Ureter (tissue), 1 donor: ENCODE measurements at places on chromosomes 7 and 10.

DNA sequence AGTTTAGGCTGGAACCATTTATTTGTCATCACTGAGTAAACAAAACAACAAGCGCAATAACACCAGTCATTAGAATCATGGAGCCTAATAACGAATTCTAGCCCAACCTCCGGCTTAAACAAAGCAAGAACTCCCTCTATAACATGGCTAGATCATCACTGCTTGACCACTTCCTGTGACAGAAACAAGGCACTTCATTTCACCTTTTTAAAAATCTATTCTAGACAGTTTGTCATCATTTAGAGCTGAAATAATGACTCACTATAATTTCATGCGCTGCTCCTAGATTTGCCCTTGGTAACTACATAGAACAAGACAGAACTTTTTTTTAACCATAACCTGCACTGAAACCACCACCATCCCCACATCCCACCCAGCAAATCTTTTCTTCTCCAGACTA, 81.3 kb downstream of the OSBPL3 start:
- no peak for DNase-seq

DNA sequence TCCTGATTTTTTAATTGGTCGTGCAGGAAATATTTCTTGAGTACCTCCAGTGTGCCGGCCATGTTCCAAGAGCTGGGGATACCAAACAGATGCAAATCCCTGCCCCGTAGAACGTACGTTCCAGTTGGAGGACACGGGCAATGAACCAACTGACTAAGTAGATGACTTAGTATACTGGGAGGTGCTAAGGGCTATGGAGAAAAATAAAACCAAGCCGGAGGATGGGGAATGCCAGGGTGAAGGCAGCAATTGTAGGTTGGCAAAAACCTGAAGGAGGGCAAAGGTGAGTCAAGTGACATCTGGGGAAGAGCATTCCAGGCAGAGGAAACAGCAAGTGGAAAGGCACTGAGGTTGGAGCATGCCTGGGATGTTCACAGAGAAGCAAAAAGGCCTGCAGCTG, 6.8 kb upstream of the VSIR start:
- DNase-seq: no peak

GRCh38 chr10:8489823-8490222, 435.3 kb downstream of the GATA3 start:
- DNase-seq: no peak

DNA sequence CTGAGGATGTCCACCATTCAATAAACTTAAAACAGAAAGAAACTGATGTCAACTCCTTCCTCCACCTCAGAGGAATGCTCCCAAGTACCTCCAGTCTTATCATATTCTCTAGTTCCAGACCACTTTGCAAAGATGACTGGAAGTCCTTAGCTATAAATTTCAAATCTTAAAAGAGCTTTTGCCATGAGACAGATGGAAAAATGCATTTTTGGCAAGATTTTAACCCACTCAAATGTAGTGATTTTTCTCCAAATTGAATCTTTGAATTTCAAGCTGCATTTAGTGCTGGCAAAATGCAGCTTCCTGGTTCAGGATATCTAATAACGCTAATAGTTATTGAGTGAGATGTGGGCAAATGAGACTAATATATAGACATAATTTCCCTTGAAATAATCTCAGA, 33.2 kb downstream of the DGKI start:
- no peak for DNase-seq

DNA sequence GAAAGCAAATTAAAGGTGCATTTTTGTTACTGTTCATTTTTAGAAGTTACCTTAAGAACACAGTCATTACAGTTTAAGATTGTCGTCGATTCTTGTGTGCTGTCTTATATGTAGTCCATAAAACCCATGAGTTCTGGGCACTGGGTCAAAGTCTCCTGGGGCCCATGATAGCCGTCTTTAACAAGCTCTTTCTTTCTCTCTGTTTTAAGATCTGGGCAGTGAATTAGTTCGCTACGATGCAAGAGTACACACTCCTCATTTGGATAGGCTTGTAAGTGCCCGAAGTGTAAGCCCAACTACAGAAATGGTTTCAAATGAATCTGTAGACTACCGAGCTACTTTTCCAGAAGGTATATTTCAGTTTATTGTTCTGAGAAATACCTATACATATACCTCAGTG, 90.7 kb upstream of the CAPZA2 start:
- DNase-seq: no peak

DNA sequence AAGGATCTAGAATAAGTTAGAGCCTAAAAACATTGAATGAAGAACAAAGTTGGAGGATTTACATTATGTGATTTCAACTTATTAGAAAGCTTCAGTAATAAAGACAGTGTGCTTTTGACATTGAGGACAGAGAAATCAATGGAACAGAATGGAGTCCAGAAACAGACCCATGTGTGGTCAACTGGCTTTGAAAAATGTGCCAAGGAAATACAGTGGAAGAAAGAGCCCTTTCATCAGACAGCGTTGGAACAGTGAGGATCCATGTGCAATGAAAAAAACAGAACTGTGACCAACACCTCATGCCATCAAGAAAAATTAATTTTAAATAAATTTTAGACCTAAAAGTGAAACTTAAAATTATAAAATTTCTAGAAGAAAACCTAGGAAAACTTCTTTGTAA, 50.6 kb upstream of the LRRC18 start:
- DNase-seq: no peak

DNA sequence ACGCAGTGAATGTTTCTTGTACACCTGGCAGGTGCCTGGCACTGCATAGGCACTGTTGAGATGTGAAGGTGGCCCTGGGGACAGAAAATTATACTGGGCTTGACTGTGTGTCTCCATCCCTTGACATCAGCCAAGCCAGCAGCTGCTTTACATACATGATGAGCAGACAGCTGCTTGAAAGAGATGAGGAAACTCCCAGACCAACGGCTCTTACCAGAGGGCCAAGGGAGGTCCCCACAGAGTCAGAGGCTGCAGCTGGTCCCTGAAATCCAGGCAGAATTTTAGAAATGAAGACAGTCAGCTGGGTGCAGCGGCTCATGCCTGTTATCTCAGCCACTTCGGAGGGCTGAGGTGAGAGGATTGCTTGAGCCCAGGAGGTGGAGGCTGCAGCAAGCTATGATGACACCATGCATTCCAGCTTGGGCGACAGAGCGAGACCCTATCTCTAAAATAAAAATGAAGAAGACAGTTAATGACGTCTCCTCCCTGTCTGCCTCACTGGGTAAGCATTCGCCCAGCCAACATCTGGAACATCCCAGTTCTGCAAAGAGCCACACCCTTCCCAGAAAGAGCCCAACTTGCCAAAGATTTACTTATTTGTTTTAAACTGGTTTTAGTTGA, 17.6 kb downstream of the LIMK1 start:
- no peak for DNase-seq

GRCh38 chr10:30765616-30766015, 136.1 kb upstream of the LYZL2 start:
- no peak for DNase-seq

GRCh38 chr7:86978808-86979506, 80.5 kb downstream of the ELAPOR2 start:
- no peak for DNase-seq

DNA sequence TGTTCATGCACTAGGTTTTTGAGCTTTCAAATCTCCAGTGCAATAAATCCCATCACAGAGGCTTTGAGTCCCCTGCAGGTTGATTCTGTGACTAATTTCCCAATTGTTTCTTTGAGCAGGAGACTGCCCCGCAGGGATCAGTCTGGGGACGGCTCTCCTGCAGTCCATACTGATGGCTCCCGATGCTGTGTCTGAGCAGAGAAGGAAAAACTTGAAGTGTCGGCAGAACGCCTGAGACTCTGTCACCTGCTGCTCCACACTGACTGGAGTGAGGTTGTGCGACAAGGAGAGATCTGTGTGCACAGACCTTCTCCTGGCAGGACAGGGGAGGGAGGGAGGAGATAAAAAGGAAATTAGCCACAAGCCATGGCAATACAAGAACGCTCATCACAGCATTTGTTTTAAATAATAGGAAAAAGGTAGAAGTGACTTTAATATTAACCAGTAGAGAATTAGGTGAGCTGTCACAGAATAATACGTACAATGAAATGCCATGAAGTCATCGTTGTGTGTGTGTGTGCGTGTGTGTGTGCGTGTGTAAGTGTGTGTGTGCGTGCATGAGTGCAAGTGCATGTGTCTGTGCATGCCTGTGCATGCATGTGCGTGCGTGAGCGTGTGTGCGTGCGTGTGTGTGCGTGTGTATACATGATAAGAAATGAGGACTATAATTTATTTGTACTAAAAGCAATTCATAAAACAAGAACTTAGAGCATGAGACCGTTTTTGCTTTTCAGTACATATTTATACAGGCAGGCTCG, 38.2 kb downstream of the HTR5A start:
- no peak for DNase-seq

DNA sequence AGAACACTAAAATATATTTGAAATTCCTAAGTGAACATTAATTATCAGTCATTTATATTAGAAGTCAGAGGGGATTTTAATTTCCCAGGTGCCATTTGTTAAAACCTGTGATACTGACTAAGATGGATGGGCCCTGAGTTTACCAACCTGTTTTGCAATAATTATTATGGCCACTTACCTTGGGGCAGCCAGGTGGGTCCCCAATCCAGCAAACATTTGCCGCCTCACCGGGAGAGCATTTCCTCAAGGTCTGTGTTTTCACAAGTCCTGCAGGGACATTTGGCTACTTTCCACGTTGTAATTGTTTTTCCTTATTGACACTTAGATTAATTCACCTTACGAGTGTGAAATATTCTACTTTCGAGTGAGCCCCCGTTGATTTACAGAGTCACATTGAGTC, 251.2 kb upstream of the PPP2R2D start:
- DNase-seq: no peak

- no peak for DNase-seq
Measured at GRCh38 chr7:39946693-39947092, 3.4 kb upstream of the CDK13 start.

DNA sequence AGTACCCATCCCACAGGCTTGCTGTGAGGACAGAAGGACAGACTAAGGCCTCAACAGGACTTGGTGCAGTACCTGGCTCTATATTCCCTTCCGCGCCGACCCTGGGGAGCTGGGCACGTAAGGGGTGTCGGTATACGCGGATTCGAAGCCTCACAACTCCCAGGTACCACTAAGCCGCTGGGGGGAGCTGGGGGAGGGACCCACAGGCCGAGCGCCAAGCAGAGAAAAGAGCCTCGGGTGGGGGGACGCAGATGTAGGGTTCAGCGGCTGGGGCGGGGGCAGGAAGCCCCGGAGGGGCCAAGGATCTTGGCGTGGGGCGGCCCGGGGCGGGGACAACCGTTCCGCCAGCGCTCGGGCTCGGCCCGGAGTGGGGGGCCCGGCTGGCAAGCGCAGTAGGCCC, 126.4 kb upstream of the ZNF746 start:
- peak; percentile 53 for DNase-seq

DNA sequence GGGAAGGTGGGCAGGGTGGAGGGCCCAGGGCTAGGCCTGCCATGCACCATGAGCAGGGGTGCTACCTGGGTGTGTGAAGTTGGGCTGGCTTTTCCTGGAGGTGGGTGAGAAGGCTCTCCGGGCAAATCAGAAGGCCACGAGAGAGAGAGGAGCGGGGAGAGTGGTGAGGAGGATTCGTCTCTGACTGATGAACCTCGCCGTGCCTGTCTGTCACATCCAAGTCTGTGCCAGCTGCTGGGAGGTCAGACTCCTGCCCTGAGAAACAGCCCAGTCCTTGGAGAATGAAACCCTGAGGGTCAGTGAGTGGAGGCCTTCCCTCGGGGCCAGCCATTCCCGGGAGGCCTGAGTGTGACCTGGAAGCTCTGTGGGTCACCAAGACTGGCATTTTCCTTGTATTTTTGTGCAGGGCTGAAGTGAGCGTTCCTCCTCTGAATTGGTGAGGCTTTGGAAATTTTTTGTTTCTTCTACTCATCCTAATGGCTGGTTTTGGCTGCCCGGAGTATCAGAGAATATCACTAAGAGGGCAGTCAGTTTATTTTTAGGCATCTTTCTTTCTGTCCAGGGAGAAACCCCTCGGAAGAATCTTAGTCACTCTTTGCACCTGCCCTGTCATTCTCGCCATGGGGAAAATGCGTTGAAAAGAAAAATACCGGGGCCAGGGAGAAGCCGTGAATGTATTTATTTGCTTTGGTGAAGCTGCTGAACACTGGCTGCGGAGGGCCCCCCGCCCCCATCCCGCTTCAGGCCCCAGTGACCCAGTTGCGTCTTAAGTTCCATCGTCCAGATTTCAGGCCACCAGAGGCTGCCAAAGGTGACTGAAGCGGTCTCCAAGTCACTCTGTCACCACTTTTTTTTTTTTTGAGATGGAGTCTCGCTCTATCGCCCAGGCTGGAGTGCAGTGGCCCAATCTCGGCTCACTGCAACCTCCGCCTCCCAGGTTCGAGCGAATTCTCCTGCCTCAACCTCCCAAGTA, 6.5 kb upstream of the AP5Z1 start:
- no peak for DNase-seq

GRCh38 chr10:100642295-100642994, 102.9 kb upstream of the PAX2 start:
- DNase-seq: no peak

GRCh38 chr10:45238896-45239295, 76.5 kb downstream of the OR13A1 start:
- no peak for DNase-seq

- no peak for DNase-seq
Measured at GRCh38 chr7:110186334-110186733, 904.6 kb upstream of the LRRN3 start.

DNA sequence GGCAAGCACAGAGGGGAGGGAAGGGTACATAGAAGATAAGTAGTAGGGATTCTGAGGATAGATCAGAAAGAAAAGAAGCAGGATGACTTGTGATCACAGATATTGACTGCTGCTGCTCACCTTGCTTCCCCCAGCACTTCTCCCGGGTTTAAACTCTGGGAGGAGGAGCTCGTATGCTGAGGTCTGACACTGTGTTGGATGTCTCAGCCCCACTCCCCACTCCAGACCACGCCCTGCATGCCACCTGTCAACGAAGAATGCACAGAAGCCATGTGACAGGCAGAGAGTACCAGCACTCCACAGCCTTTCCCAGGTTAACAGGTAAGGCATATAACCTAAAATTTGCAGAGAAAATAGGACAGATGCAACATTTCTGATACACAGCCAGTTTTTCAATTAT, 388.9 kb downstream of the TNS3 start:
- DNase-seq: no peak

DNA sequence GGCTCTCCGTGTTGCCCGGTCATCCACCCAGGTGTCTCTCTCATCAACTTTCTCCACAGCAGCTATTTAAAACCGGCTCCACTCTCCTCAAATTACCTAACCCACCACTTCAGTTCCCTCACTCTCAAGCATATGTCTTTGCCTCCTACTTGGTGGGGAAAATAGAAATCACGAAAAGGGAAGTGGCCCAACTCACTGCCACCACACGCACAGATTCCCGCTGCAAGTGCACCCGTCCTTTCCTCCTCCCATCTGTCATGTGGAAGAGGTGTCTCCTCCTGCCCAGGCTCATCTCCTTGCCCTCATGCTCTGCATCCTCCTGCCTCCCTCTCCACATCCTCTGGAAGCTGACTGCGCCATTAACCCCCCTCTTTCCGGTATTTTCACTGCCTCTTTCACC, 80.8 kb upstream of the MKX start:
- no peak for DNase-seq

GRCh38 chr7:55306331-55306730, 58.8 kb upstream of the LANCL2 start:
- DNase-seq: no peak
